Lung (tissue), 17 donors: ENCODE measurements at places on chromosomes 3 and 15. TPM values are rescaled to one million over a fixed set of nuclear protein-coding genes. Genes with fewer than 3 reads are reported as not detected.

DNA sequence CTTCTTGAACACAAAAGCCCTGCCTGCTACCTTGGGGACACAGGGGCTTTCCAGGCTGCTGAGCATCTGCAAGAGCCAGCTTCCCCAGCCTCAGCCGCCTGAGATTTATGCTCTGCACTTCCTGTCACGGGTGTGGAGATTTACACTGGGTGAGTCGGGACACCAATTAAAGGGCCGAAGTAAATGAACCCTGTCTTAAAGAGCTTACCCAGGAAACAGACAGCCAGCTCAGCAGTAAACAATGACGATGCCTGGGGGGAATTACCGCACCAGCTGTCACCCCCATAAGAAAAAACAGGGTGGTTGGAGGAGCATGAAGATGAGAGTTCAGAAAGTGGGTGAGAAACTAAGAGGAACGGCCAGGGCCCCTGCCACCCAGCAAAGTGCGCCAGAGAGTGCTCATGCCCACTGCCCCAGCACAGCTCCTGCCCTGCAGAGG lies 37.5 kb upstream of the IQSEC1 start:
- no peak overlapping the region for H3K4me3 ChIP-seq
- no peak overlapping the region for H3K27ac ChIP-seq
- no peaks in the 10 kb centered on the region for H3K36me3 ChIP-seq
- H3K4me1 ChIP-seq = peaks cover 12% of the 10 kb centered on the region
- H3K27me3 ChIP-seq = no peaks in the 10 kb centered on the region

Gene FAM43A
- total RNA-seq = 16.1 TPM

DNA sequence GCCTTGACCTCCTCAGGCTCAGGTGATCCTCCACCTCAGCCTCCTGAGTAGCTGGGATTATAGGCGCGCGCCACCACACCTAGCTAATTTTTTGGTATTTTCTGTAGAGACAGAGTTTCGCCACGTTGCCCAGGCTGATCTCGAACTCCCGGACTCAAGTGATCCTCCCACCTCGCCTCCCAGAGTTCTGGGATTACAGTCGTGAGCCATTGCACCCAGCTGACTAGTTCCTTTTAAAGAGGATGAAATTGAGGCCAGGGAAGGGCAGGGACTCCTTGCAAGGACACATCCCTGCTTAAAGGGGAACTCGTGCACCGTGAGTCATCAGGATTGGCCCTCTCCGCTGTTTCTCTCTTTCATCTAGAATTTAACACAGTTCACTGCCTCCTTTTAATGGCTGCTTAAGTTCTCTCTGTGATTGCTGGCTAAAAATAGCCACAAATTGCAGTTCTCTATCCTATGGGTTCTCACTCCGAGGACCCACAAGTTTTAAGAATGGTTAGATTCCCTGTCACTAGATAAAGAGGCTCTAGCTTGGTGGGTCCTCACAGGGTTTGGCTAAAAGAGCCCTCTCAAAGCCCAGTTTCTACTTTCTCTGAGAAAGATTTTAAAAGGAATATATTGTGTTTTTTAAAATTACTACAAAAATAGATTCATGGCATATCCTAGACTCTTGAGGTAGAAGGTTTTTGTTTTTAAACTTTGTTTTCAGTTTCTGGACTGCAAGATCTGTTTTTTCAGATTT lies 1.4 kb downstream of the CRTAP start:
- no peaks in the 10 kb centered on the region for H3K4me1 ChIP-seq
- DNase-seq = peak; percentile 54
- no peaks in the 10 kb centered on the region for H3K27me3 ChIP-seq
- no peaks in the 10 kb centered on the region for H3K36me3 ChIP-seq
- H3K27ac ChIP-seq = peak overlapping the region; percentile 96

Gene CSPG5
- total RNA-seq = 24.9 TPM

DNA sequence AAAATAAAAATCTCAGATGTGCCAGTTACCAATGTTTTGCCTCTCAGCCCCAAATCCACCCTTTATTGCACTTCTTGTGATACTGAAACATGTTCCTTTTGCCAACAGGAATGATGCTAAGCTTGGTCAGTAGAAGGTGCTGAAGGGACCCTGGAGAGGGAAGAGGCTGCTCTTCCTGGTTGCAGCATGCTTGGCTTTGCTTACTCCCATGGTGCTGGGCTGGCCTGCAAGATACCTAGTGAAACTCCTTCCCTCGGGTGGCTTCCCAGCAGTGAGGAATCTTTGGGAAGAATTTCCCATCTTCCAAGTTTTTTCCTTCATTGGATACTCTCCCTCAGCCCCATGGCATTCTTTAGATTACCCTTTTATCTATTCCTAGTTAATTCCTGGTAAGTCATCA lies 151.8 kb upstream of the TGFBR2 start:
- H3K36me3 ChIP-seq = no peaks in the 10 kb centered on the region
- H3K27me3 ChIP-seq = no peaks in the 10 kb centered on the region
- no peak for DNase-seq
- peaks cover 5% of the 10 kb centered on the region for H3K4me1 ChIP-seq

Gene MESP2
- total RNA-seq = 0.55 TPM

Gene B3GNT5
- total RNA-seq = 28.1 TPM

Gene SNX22
- 3.4 TPM for total RNA-seq

GRCh38 chr3:148601766-148602685 lies 95.7 kb upstream of the AGTR1 start:
- no peak for DNase-seq
- peaks cover 4% of the 10 kb centered on the region for H3K4me1 ChIP-seq
- no peaks in the 10 kb centered on the region for H3K36me3 ChIP-seq
- no peak overlapping the region for H3K27ac ChIP-seq
- no peaks in the 10 kb centered on the region for H3K27me3 ChIP-seq

GRCh38 chr3:170985304-170985703 lies 41.2 kb downstream of the SLC2A2 start:
- no peak overlapping the region for H3K4me3 ChIP-seq
- no peak for DNase-seq
- no peak overlapping the region for H3K27ac ChIP-seq
- no peaks in the 10 kb centered on the region for H3K36me3 ChIP-seq
- H3K27me3 ChIP-seq = no peaks in the 10 kb centered on the region

DNA sequence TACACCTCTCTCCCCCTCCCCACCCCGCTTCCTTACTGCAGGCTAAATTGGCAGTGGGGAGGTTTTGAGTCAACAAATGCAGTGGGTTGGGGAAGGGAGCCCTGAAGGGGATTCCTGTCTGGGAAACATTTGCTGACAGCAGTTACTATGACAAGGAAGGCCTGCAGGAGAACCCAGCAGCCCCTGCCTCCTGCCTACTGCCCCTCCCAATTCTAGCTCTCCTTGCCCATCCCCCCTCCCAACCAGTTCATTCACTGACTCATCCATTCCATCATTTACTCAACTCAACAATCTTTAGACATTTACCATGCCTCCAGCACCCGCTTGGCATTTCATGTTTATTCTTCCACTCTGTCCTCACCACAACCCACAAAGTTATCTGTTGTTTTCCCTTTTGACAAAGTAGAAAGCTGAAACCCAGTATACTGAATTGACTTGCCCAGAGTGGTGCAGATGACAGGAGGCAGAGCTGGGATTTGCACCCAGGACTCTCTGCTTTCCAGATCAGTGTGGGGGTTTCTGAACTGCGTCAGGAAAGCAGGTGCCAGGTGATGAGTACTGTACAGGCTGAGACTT lies 75.0 kb downstream of the MAGEF1 start:
- no peak overlapping the region for H3K4me3 ChIP-seq
- peak; percentile 54 for DNase-seq
- H3K27ac ChIP-seq = no peak overlapping the region
- no peaks in the 10 kb centered on the region for H3K36me3 ChIP-seq
- no peaks in the 10 kb centered on the region for H3K4me1 ChIP-seq

GRCh38 chr3:97815149-97815917 lies 6.5 kb upstream of the CRYBG3 start:
- no peak overlapping the region for H3K4me3 ChIP-seq
- no peak overlapping the region for H3K27ac ChIP-seq
- no peak for DNase-seq
- peaks cover 11% of the 10 kb centered on the region for H3K4me1 ChIP-seq
- H3K27me3 ChIP-seq = no peaks in the 10 kb centered on the region
- no peaks in the 10 kb centered on the region for H3K36me3 ChIP-seq

DNA sequence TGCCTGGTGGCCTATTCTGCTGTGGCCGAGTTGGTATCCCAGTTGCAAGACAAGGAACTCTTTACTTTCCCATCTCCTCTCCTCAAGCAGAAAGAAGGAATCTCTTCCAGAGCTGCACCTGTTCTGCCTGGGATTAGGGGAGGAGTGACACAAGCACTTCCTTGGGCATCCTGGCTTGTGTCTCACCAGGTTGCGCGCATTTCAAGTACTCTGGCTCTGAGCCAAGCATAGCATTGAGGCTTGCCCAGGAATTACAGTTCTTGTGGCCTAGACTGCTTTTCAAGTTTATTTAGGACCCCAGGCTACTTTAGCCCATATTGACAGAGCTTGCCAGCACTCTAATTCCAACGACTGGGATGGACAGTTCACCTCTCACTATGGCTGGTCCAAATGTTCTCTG lies 150.5 kb downstream of the RSRC1 start:
- no peaks in the 10 kb centered on the region for H3K4me1 ChIP-seq
- DNase-seq = no peak
- H3K27me3 ChIP-seq = no peaks in the 10 kb centered on the region
- no peaks in the 10 kb centered on the region for H3K36me3 ChIP-seq
- no peak overlapping the region for H3K27ac ChIP-seq

Gene EOMES
- 0.52 TPM for total RNA-seq

- DNase-seq = no peak
- H3K27me3 ChIP-seq = no peaks in the 10 kb centered on the region
- no peak overlapping the region for H3K27ac ChIP-seq
- no peaks in the 10 kb centered on the region for H3K4me1 ChIP-seq
- H3K4me3 ChIP-seq = no peak overlapping the region
Measured at GRCh38 chr3:45739991-45740390, 50.8 kb downstream of the SACM1L start.

- H3K36me3 ChIP-seq = no peaks in the 10 kb centered on the region
- H3K27me3 ChIP-seq = no peaks in the 10 kb centered on the region
- no peak overlapping the region for H3K4me3 ChIP-seq
Measured at GRCh38 chr15:61184431-61184830, 44.7 kb downstream of the RORA start.

DNA sequence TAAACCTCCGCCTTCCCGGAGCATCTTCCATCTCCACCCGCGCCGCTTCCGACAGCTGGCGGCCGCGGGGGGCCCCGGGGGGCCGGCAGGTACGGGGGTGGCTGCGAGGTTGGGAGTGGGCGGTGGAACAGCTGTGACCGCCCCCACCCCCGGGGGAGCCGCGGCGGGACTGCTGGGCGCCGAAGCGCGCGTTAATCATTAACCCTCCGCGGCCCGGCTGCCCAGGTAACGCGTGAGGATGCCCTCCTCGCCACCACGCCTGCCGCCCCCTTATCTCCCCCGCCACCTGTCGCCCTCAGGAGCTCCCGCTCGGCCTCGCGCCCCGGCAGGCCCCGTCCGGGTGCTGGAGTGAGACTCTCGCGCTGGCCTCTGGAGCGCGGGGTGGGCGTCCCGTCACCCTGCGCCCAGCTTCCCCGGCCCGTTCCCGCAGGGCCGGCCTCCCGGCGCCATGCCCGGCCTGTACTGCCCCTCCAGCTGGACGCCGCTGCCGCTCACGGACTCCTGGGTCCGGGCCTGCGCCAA lies 757 bp downstream of the VWA5B2 start:
- DNase-seq = no peak
- no peaks in the 10 kb centered on the region for H3K27me3 ChIP-seq
- H3K27ac ChIP-seq = no peak overlapping the region
- H3K4me1 ChIP-seq = no peaks in the 10 kb centered on the region

GRCh38 chr3:111738238-111738637 lies 120.8 kb upstream of the PHLDB2 start:
- H3K4me1 ChIP-seq = peaks cover 1% of the 10 kb centered on the region
- no peak for DNase-seq
- no peaks in the 10 kb centered on the region for H3K36me3 ChIP-seq
- H3K27me3 ChIP-seq = no peaks in the 10 kb centered on the region
- H3K27ac ChIP-seq = peak overlapping the region; percentile 93

Gene HRH1
- 8.3 TPM for total RNA-seq

DNA sequence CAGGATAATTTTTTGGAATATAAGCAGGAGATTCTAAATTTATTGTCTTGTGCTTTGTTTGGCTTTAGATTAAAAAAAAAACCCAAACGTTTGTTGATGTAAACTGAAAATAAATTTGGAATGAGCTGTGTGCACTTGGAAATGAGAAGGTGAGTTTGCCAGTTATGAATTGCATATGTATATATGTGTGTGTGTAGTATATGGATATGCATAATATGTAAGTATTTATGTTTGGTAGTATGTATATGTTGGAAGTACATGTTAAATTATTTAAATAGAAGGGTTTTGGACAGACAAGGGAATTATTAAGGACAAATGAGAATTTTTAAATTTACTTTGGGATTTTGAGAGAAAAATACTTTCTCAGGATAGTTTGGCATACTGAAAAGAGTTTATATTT lies 265.8 kb upstream of the CNTN3 start:
- H3K4me3 ChIP-seq = no peak overlapping the region
- DNase-seq = no peak
- H3K27me3 ChIP-seq = no peaks in the 10 kb centered on the region

DNA sequence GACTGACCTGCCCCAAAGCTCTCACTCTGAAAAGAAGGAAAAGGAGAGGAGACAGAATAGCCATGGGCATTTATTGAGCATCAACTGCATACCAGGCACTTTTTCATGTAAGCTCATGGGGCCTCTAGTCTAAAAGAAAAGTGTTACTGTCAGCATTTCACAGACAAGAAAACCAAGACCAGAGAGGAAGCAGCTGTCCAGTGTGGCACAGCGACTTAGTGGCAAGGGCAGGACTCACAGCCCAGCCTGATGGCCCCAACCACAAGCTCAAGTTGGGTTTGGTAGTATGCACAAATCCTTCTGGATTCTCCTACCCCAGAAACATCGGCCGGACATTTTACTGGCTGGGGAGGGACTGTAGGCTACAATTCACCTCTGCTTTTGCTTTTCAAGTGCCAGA lies 5.8 kb downstream of the EFCC1 start:
- no peak overlapping the region for H3K4me3 ChIP-seq
- no peaks in the 10 kb centered on the region for H3K27me3 ChIP-seq
- peaks cover 74% of the 10 kb centered on the region for H3K4me1 ChIP-seq
- DNase-seq = no peak
- H3K27ac ChIP-seq = no peak overlapping the region

Gene ZPLD1
- total RNA-seq = not detected

DNA sequence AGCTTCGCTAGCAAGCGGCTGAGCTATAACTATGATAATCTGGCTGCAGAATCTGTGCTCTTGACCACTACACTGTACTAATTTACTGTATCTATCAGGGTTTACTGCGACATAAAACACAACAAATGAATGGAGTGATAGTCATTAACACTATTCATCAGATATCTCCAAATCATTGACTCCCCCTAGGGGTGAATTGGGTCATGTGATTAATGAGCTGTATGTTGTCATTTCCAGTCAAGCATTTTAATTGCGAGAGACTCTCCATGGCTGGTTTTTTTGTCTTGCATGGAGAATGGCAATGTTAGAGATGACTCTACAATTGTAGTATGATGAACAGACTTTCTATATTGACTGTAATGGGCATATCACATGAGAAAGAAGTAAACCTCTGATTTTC lies 10.5 kb upstream of the TM4SF18 start:
- no peak for DNase-seq
- H3K36me3 ChIP-seq = no peaks in the 10 kb centered on the region
- no peaks in the 10 kb centered on the region for H3K27me3 ChIP-seq
- H3K4me1 ChIP-seq = peaks cover 6% of the 10 kb centered on the region
- H3K27ac ChIP-seq = no peak overlapping the region
- H3K4me3 ChIP-seq = no peak overlapping the region
